ENCODE measurements at places on chromosomes 5 and 9. TPM values are rescaled to one million over a fixed set of nuclear protein-coding genes. Genes with fewer than 3 reads are reported as not detected.

- no peaks in the 10 kb centered on the region for H3K27me3 ChIP-seq
- H3K4me1 ChIP-seq, result no peaks in the 10 kb centered on the region
- no peak for DNase-seq
- no peak overlapping the region for H3K27ac ChIP-seq
- no peak overlapping the region for H3K4me3 ChIP-seq
Observed at GRCh38 chr9:114300153-114300845, 22.6 kb upstream of the ORM1 start.

GRCh38 chr9:112288029-112288428 is 45.4 kb downstream of the PTBP3 start:
- H3K36me3 ChIP-seq, result peaks cover 22% of the 10 kb centered on the region
- no peak for DNase-seq
- no peak overlapping the region for H3K27ac ChIP-seq
- no peaks in the 10 kb centered on the region for H3K4me1 ChIP-seq
- no peaks in the 10 kb centered on the region for H3K27me3 ChIP-seq
- no peak overlapping the region for H3K4me3 ChIP-seq

GRCh38 chr9:112531666-112532282 is 45.1 kb downstream of the KIAA1958 start:
- DNase-seq, result no peak
- H3K27ac ChIP-seq, result no peak overlapping the region
- H3K4me1 ChIP-seq, result no peaks in the 10 kb centered on the region
- no peaks in the 10 kb centered on the region for H3K27me3 ChIP-seq

GRCh38 chr9:75039009-75039408 is 10.9 kb upstream of the CARNMT1 start:
- no peak overlapping the region for H3K27ac ChIP-seq
- no peaks in the 10 kb centered on the region for H3K27me3 ChIP-seq
- H3K4me3 ChIP-seq, result no peak overlapping the region
- no peak for DNase-seq
- H3K4me1 ChIP-seq, result no peaks in the 10 kb centered on the region

DNA sequence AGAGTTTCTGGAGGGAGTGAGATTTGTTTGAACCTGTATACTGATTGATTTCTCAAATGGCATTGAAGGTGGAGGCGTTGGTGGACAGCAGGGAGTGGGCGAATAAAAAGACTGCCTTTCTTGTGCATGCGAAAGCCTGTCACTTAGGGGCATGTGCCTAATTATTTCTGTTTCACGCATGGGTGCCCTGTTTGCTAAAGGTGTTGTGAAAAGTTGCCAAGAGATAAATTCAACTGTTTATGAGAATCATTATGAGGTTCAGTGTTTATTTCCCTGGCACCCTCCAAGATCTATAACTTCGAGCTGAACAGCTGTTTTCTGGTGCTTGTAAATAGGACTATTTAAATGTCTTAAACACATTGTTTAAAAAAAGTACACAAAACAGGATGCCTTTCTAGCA is 67.4 kb upstream of the DMRTA1 start:
- H3K27me3 ChIP-seq, result no peaks in the 10 kb centered on the region
- H3K36me3 ChIP-seq, result no peaks in the 10 kb centered on the region
- no peaks in the 10 kb centered on the region for H3K4me1 ChIP-seq
- DNase-seq, result no peak

- H3K36me3 ChIP-seq, result no peaks in the 10 kb centered on the region
- H3K27ac ChIP-seq, result no peak overlapping the region
- no peak for DNase-seq
- no peaks in the 10 kb centered on the region for H3K27me3 ChIP-seq
- no peak overlapping the region for H3K4me3 ChIP-seq
- no peaks in the 10 kb centered on the region for H3K4me1 ChIP-seq
Observed at GRCh38 chr5:115398719-115399118, 102.3 kb upstream of the CCDC112 start.

The CBY3 gene
- 0.64 TPM for total RNA-seq

The TAF1L gene
- not detected for total RNA-seq

The GABRA6 gene
- total RNA-seq, result not detected

Data from CD4-positive, alpha-beta T cell (primary cell).